ENCODE measurements at places on chromosomes 1 and 21.

- no peak for DNase-seq
Measured at GRCh38 chr1:177133977-177134538, 30.5 kb downstream of the ASTN1 start.

DNA sequence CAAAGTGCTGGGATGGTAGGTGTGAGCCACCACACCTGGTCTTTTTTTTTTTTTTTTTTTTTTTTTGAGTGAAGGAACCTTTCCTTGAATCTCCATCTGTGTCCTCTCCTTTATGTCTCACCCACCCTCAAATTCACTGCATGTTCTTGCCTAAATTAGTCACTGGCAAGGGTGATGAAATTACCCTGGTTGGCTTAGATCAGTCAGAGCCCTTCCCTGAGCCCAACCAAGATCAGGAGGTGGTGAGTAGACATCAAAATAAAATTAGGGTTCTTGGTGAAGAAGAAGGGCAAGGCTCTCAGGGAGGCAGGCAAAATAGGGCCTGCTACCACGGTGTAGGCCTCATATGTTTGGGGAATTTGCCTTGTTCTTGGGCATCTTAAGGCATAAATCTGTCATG lies 5.3 kb upstream of the TNN start:
- no peak for DNase-seq

DNA sequence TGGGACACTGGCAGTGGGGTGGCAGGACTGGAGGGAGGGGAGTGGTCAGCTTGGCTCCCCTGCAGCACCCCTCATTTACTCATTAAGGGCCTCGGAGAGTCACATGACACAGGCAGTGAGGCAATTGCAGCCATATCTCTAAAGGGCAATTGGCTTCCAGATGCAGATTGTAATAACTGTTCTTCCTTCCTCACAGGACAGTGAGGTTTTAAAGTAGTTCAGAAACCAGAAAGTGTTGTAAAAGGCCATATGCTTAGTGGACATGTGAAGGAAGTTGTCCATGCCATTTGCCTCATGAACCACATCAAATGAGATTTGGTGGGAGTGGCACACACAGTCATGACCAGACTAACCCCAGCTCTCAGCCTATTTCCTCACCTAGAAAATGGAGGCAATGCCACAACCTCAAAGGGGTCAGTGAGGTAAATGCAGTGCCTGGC lies 11.1 kb downstream of the MTX1 start:
- DNase-seq, result no peak

- DNase-seq, result no peak
Measured at GRCh38 chr1:234721476-234722269, 111.7 kb upstream of the IRF2BP2 start.

DNA sequence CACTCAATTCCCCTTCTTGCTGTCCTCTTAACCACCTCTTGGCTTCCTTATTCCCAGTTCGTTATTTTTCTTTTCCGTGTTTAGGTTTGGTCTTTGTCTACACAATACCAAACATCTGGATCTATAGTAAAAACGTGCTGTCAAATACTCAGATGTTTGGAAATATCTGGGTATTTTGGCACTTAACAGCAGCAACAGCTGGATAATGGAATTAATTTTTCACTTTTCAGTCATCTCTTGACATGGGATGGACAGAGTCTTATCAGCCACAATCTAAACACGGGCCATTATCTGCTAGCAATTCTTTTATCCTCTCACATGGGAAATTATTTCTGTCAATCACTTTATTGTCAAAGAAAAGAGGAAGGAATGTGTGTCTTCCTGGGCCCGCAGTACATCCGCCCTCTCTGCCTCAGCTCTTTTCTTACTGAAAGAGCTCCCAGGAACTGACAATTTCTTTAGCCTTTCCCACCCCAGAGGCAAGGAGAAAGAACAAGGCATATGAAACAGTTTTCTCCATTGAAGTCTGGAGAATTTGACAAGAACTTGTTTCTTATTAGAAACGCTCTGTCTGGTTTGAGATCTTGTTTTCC lies 13.4 kb downstream of the NHLH2 start:
- DNase-seq, result no peak
